ENCODE measurements at places on chromosomes 12 and 14. TPM values are rescaled to one million over a fixed set of nuclear protein-coding genes. Genes with fewer than 3 reads are reported as not detected.

The AKAP3 gene
- total RNA-seq: 2.6 TPM

The SERPINA1 gene
- 15.5 TPM for total RNA-seq

The STAT2 gene
- total RNA-seq: 116 TPM

The ARHGEF25 gene
- 0.37 TPM for total RNA-seq

The ACSS3 gene
- not detected for total RNA-seq

The SERPINA5 gene
- total RNA-seq: not detected

The TSHR gene
- 0.13 TPM for total RNA-seq

The FAM181A gene
- not detected for total RNA-seq

The LRFN5 gene
- total RNA-seq: not detected

The WNT5B gene
- total RNA-seq: not detected

The KLRK1 gene
- total RNA-seq: 0.78 TPM

The PARP11 gene
- total RNA-seq: 16.5 TPM

The TROAP gene
- 0.55 TPM for total RNA-seq

The ART4 gene
- total RNA-seq: not detected

The TAS2R10 gene
- 0.45 TPM for total RNA-seq

The TTC9 gene
- 11.7 TPM for total RNA-seq

The ACRBP gene
- total RNA-seq: 3.4 TPM

The KIF21A gene
- total RNA-seq: 14.2 TPM

The LHX5 gene
- not detected for total RNA-seq

The CMA1 gene
- not detected for total RNA-seq

The DNAH10 gene
- total RNA-seq: 0.08 TPM

The PMCH gene
- not detected for total RNA-seq

The ZNF84 gene
- 18.1 TPM for total RNA-seq

The A2M gene
- not detected for total RNA-seq

The STYX gene
- 27.8 TPM for total RNA-seq

The ZFHX2 gene
- 0.16 TPM for total RNA-seq

The TSPAN8 gene
- total RNA-seq: not detected

The WSB2 gene
- total RNA-seq: 26.9 TPM

The CREBL2 gene
- 37.2 TPM for total RNA-seq

The SPIC gene
- total RNA-seq: not detected

Data from T-helper 17 cell (primary cell).